SHP77 treated with DMSO at 0.1 percent for 48 hours (cell line): ENCODE measurements at places on chromosomes 2 and 18.

- DNase-seq: no peak
Observed at GRCh38 chr2:72130659-72131360, 16.9 kb downstream of the CYP26B1 start.

GRCh38 chr2:201642579-201643215 lies 606 bp downstream of the TMEM237 start:
- DNase-seq: peak; percentile 30

DNA sequence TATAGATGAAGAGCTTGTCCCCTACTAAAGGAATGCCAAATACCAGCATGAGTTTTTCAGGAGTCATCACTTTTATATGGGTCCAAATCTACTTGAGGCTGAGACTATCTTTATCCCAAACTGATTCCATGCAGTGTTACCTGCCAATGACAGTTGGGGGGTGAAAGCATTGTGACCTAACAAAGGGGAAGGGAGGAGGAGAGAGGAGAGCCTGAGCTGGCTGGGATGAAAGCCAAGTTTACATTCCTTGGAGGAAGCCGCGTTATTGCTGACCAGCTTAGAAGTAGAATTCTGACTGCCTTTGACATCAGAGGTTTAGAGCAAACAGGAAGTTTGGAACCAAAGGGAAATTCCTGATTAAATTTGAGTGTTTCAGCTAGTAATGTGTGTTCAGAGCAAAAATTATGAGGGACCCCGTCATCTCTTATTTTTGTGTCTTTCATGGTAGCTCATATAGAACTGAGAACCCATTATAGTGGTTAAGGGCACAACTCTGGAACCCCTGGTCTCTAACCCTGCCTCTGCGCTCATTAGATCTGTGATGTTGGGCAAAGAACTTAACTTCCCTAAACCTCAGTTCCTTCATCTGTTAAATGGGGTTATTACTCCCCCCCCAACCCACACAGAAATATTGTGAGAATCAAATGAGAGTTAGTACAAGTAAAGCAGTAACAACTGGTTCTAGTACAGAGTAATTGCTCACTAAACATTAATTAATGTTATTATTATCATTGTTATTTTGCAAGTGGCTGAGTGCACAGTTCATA lies 199.3 kb upstream of the EPAS1 start:
- no peak for DNase-seq

- no peak for DNase-seq
Observed at GRCh38 chr2:84878896-84879583, 1.8 kb downstream of the TRABD2A start.

- no peak for DNase-seq
Observed at GRCh38 chr2:27262379-27263286, at the start of gene SLC30A3. SLC30A3 (minus strand) TSS chr2:27263047; CDS start chr2:27262906, 141 bp downstream.

GRCh38 chr2:236554629-236555282 lies 14.9 kb upstream of the ACKR3 start:
- no peak for DNase-seq

DNA sequence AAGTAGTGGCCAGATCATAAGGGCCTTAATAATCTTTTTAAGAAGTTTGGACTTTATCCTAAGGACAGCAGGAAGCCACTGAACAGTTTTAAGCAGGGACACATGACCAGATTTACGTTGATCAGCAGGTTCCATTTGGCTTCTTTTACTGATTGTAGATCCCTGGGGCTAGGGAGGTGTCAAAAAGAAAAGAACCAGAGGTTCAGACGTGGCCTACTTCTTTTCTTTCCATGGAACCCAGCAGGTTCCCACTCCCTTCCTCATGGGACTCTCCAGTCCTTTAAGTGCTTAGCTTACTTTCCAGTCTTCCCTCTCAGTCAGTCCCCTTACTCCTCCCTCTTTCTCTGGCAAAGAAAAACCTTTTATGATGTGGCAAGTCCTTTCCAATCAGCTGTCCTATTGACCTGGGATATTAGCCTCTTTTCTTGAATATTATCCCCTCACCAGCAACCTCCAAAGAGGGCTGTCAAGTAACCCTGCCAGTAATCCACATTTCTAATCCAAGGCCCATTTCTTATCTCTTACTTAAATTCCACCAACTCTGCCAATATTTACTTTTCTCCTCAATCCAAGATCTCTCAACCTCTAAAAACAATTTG lies 33.5 kb downstream of the NHEJ1 start:
- DNase-seq: no peak
